ENCODE measurements at places on chromosomes 13 and 19.

DNA sequence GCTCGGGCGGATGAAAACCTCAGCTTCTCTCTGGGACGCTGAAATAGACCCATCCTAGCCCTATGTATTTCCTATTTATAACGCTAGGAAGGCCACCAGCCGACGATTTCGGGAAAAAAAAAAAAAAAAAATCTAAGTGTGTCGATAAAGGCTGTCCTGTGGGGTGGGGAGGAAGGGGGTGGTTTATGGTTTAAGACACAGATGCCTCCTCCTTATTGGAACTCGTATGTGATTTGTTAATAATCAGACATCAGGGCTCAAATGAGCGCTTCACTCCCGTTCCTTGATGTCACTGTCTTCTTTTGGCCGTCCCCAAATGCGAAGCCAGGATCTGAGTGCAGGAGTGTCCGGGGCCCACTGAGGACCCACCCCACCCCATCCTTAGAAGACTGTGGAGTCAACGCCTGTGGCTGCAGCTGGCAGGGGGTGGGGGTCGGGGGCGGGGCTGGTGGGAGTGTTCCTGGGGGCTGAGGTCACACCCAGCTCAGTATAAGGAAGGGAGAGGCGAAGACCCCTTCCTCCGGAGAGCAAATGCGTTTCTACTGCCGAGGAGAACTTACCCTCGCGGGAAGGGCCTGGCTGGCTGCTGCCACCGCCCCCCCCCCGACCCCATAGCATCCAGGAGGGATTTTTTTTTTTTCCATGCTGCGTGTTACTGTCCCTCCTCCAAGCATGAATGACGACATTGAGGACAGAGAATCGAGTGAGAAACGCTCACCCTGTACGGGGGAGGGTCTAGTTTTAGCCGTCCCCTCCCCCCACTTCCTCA is 971 bp downstream of the ATCAY start:
- DNase-seq = no peak

GRCh38 chr13:110746438-110746837 is 32.9 kb downstream of the ING1 start:
- DNase-seq = no peak

DNA sequence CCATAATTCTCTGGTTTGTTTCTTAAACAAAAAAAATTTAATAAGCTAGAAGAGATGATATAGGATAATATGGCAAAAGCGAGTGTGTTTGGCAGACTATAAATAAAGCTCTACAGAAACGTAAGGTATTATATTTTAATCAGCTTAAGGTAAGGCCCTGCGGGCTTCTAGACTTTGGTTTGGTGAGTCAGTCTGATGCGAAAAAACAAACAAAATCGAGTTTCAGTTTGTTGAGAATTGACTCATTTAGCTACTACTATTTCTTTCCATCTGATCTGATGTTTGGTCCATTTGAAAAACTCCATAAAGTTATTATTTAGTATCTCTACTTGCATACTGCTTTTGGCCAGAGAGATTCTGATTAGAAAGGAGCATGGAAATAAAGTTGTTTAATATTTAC is 138.0 kb downstream of the MIPEP start:
- DNase-seq = no peak

DNA sequence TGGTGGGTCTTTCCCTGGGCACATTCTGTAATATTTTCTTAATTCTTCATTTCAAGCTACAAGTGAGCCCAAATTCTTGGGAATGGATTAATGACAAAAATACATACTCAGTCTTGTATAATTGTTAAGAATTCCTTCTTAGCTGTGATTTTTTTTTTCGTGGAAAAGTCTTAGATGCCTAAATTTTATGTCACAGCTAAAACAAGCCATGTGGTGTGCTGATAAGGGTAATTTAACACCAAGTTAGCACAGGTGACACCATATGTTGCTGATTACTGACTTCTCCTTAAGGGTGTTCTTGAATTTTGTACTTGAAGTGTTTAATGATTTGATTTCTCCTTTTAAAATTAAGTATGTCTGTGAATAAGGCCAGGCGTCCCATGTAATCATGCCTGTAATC is 29.3 kb downstream of the WDFY2 start:
- DNase-seq = no peak

DNA sequence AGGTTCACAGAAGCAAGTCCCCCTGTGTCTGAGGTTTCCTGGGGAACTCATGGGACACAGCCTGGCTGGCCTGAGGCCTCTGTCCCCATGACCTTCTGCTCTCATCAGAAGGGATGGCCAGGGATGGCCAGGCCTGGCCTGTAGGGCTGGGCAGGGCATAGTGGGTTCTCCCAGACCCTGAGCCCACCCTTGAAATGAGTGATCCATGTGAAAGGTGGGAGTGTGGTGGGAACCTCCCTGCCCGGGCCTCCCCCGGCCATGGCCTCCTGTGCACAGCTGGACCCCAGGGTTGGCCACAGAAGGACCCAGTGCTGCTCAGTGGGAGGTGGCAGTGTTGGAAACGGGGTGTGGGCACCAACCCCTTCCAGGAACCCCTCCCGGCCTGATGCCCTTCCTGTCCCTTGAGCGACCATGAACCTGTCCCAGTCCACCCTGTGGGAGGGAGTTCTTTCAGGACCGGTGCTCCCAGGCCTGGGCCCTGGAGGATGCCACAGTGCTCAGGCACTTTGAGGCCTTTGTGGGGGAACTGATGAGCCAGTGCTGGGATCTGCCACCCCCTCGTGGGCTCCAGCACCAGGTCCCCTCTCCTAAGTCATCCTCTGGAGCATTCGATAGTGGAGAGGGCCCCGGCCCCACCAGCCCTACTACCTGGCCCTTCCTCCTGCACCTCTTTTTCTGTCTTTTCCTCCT is 15.5 kb upstream of the ZNF14 start:
- DNase-seq = no peak

DNA sequence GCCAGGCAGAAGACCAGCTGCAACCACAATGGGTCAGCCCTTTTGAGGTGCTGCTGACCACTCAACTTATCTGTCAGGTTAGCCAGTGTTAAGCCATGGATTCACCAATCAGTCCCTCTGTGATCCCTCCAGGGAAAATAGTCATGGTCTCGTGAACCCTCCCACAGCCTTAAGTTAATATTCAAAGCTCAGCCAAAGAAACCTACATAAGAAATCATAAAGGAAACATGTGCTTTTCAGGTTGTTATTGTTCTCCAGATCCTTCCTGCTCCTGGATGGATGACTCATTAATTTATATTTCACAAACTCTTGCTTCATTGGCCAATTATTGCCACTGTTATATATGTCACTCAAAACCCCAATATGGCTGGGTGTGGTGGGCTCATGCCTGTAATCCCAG is 161.9 kb downstream of the B3GLCT start:
- DNase-seq = no peak

GRCh38 chr13:48232420-48233045 is 473 bp upstream of the ITM2B start:
- DNase-seq = no peak

GRCh38 chr19:38425222-38425809 is 703 bp downstream of the RASGRP4 start:
- DNase-seq = no peak

- DNase-seq = no peak
Observed at GRCh38 chr19:34998777-34999497, 1.2 kb upstream of the GRAMD1A start.

DNA sequence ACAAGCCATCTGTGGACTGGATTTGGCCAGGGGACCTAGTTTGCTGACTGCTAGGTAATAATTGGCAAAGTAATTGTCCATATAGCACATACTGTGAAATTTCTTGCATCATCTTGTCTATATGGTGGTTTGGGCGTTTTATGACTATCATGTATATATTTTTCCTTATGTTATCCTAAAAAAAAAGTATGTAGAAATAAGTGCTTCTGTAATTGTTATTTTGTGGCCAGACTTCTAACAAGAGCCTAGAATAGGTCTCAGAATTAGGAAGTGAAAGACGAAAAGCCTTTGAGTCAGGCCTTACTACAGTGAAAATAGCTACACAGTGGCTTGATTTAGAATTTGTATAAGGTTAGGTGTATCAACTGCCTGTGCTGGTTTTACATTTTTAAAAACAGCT is 4.2 kb downstream of the FNDC3A start:
- DNase-seq = no peak

- no peak for DNase-seq
Observed at GRCh38 chr19:40799558-40800338, 757 bp downstream of the EGLN2 start.

GRCh38 chr19:14502334-14503092 is 6.6 kb upstream of the GIPC1 start:
- no peak for DNase-seq

GRCh38 chr13:34459856-34460255 is 482.2 kb upstream of the NBEA start:
- DNase-seq = no peak

- DNase-seq = no peak
Observed at GRCh38 chr19:50565984-50566903, 2.0 kb downstream of the LRRC4B start.

DNA sequence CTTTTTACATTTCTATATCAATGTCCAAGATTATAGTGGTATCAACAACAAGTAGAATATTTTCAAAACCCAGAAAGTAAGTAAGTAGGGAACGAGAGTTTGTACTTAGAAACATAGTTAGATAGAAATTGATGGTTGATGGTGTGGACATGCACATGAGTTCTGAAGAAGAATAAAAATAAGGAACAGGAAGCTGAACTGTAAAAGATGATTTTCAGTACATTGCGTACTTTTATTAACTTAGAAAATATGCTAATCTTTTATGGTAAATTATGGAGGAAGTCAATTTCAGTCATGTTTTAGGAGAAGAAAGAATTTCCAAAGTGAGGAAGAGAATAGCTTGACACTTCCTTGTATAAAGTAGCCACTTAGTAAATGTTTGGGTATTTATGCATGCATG is 12.3 kb upstream of the GPR18 start:
- DNase-seq = no peak

DNA sequence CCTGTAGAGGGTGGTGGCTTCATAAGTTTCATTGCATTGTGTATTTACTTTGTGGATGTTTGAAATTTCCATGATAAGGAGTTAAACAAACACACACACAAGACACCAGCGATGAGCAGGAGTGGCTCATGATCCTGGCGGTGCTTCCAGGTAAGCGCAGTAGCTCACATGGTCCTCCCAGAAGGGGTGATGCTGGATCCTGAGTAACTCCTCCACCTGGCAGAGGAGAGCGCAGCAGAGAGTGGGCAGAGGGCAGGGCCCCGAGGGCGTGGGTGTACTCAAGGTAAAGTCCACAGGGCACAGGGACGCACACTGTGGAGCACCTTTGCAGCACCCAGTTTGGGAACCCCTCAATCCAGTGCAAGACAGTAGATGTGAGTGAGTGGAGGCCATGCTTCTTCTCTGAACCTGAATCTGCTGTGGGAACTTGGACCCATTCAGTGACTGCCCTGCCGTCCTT is 54.0 kb downstream of the RFX2 start:
- no peak for DNase-seq

GRCh38 chr13:67043901-67044300 is 186.2 kb downstream of the PCDH9 start:
- DNase-seq = no peak

- DNase-seq = no peak
Observed at GRCh38 chr19:6531956-6532243, 1.1 kb downstream of the TNFSF9 start.
